ENCODE measurements at places on chromosomes 11 and 22.

DNA sequence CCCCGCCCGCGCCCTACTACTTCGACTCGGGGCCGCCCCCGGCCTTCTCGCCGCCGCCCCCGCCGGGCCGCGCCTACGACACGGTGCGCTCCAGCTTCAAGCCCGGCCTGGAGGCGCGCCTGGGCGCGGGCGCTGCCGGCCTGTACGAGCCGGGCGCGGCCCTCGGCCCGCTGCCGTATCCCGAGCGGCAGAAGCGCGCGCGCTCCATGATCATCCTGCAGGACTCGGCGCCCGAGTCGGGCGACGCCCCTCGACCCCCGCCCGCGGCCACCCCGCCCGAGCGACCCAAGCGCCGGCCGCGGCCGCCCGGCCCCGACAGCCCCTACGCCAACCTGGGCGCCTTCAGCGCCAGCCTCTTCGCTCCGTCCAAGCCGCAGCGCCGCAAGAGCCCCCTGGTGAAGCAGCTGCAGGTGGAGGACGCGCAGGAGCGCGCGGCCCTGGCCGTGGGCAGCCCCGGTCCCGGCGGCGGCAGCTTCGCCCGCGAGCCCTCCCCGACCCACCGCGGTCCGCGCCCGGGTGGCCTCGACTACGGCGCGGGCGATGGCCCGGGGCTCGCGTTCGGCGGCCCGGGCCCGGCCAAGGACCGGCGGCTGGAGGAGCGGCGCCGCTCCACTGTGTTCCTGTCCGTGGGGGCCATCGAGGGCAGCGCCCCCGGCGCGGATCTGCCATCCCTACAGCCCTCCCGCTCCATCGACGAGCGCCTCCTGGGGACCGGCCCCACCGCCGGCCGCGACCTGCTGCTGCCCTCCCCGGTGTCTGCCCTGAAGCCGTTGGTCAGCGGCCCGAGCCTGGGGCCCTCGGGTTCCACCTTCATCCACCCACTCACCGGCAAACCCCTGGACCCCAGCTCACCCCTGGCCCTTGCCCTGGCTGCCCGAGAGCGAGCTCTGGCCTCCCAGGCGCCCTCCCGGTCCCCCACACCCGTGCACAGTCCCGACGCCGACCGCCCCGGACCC lies 17.4 kb upstream of the ACR start:
- no peak for DNase-seq

DNA sequence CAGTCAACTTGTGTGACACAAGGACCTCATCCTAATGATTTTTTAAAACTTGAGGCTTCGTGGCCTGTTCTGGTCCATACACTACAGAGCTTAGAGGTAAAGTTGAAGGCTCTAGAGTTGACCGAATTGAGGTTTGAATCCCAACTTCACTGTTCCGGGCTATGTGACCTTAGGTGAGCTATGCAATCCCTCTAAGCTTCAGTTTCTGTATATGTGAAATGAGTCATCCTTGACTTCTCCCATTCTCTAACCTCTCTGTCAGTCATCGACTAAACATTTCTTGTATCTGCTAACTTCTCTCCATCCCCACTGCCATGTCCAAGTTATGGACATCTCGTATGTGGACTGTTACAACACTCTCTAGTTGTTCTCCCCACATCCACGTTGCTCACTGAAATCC lies 178.2 kb upstream of the TMEM45B start:
- peak; percentile 22 for DNase-seq

GRCh38 chr22:27757928-27758525 lies 43.5 kb downstream of the MN1 start:
- DNase-seq: no peak

DNA sequence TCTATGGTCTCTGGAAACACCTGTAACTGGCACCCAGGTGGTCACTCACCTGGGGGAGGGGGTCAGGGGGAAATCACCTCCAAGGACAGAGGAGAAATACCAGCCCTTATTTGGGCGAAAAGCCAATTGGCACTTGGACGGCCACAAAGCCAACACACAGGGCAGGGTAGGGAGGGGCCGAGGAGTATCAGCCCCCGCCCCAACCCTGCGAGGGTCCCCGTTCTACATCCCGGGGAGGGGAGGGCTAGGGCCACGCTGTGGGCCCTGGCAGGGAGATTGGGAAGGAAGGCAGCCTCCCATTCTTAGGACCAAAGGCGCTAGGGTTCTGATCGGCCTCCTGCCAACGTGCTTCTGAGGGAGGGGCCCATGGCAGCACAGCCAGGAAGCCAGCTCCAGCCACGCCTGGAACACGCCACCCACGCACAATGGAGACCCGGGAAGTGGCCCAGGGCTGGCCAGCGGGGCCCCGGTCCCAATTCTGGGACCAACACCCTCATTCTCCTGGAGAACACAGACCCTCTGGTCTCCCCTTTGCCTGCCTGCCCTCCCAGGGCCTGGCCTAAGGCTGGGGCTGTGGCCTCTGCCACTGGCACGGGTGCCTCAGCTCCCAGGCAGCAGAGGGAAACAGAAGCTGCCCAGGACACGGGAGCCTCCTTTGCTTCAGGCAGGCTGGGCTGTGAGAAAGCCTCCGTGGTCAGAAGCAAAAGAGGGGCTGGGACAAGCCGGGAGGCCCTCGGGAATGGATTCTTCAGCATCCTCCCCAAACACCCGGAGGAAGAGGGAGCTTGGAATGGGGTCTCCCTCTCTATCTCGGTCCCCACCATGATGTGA lies 7.4 kb downstream of the CBX6 start:
- DNase-seq: no peak

DNA sequence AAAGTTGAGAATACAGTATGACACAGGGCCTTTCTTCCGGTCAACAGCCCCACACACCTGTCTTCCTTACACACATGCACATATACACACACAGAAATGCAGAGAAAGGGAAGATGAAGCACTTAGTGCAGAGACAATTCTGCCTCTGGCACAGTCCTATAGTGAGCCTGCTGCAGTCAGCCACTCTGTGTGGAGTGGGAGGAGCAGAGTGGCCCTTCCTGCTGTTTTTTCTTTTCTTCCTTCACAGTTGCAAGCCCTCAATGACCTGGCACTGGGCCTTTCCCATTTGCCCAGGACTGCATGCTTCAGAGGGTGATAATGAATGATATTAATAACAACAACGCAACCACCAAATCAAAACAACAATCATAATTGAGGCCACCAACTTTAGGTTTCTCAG lies 527.0 kb upstream of the B3GAT1 start:
- DNase-seq: no peak

- DNase-seq: no peak
Observed at GRCh38 chr11:77067861-77068443, 1.2 kb downstream of the CAPN5 start.

DNA sequence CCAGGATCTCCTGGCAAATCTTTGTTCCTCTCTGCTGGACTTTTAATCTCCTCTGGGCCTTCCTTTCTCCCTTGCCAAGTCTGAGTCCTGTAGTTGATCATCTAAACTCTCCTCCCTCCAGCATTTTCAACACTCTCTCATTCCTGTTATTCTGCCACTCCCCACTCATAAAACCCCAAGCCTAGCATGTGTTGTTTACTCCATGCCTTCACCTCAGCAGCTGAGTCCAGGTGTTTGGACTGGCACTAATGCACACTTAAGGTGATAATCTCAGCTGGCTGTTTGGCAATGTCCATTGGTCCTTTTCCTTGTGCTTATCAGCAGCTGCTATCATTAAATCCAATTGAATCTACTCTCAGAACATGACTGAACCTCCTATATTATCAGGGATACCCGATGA lies 876.8 kb upstream of the TENM4 start:
- no peak for DNase-seq

DNA sequence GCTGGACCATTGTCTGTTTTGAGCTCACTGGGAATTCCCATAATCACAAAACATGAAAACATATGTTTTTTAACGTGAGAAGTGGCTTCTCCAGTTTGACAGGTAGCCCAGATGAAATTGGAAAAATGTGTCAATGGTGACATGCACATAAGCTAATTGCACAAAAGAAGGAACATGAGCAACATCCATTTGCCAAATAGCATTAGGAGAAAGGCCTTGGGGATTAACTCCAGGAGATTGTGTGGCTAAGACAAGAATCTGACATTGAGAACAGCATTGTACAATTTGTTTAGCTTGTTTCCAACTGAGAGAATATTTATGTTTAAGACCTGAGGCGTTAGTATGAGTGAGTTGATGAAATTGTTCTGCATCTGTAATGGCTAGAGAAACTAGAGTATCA lies 147.0 kb upstream of the API5 start:
- no peak for DNase-seq

DNA sequence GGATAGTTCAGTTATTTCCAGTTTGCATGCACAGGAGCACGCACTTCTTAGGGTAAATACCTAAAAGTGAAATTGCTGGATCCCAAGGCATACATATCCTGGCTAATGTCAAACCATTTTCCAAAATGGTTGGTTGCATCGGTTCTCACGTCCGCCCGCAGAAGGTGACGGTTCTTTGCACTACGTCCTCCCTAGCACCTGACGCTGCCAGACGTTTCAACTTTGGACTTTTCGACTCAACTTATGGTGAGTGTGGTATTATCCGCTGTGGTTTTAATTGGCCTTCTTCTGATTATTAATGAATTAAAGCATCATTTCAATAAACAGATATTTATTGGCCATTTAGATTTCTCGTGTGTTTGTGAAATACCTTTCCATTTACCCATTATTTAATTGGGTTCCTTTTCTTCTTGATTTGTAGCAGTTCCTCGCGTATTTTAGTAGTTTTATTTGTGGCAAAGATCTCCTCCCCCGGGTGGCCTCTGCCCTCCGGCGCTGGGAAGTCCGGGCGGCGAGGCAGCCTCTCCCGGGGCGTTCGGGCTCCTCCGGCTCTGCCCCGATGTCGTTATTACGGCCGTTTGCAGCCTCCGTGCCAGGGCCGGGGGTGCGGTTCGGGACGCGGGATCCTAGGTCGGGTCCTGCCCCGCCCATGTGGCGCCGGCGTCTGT lies at the start of gene JHY:
TSS of gene JHY (plus strand) at position 571 of the 668 bp plus-strand sequence. CDS start 3,091 bp downstream, outside the sequence.
- peak; percentile 20 for DNase-seq

DNA sequence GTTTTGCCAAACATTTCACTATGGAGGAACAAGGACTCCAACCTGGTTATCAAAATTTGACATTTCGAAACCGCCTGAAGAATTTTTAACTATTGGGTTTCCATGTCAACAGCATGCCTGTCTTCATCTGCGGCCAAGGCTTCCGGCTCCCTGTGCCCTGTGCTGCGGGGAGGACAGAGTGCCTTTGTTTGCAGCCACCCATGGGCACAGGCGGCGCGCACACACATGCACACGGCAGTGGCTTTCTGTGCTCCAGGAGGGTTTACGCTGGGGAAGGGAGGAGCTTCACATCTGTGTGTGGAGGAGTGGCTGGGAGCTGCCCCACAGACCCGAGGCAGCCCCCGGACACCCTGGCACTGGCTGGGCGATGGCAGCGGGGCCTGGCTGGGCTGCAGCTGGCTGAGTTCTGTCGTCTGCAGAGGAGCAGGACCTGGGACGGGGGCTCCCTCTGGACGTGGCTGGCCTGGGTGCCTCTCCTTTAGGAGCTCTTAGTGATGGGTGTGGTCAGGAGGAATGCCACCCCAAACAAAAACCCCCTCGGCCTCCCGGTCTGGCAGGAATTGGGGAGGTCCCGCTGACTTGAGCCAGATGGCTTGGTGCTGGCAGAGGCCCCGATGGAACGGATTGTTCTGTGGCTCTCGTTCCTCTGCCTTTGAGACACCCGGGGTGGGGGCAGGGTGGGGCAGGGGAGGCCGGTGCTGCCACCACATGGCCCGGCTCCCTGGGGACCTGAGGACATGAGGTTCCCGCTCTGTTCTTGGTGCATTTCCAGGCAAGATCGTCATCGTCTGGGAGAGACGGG lies 1290.9 kb downstream of the BRD1 start:
- no peak for DNase-seq

DNA sequence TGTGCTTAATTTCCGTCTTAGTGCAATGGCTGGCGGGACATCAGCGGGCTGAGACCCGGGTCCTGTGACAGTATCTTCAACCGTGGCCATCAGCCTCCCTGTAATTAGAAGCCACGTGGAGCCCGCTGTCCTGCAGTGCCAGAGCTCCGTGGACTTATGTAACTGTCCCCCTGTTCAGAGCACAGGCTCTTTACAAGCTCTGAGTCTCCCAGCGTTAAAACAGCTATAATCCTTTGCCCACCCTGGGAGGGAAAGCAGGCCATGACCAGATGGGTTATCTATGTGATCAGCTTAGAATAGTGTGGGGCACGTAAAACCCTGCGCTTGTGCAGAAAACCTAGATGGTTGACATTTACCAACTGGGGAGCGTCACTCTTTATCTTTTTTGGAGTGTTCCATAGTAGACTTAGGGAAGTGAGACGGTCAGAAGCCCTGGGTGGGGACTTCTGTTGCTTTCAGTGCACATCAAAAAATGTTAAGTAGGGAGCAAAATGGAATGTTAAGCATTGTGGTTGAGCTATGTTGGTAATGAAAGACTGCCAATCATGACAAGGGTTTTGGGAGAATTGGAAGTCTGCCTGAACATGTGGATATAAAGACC lies 103.5 kb upstream of the CADM1 start:
- DNase-seq: no peak

DNA sequence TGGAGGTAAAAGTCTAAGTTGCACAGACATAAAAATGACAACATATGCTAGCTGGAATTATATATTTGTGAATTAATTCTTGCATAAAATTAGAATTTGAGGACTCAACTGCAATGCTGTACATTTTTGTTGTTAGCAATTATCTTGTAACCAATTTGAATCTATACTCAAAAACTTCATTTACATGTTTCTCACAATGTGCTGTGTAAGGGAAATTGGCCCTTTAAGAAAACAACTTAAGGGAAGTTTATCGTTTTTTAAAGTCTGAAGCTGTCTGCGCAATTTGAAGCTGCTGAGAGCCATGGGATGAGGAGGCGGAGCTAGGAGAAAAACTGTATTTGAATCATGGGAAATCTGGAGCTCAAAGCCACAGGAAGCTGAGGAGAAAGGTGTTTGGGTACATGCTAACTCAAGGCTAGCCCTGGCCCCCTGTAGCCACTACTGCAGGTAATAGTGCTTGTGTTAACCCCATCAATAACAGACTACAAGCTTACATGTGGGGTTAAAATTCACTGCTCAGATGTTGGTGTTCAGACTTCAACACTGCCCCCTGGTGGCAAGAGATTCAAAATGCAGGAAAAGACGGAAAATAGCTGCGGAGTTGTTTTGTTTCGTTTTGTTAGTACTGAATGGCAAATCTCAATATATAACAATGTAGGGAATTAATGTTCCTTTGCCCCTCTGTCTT lies 126.1 kb downstream of the BRD1 start:
- no peak for DNase-seq

- DNase-seq: peak; percentile 86
Observed at GRCh38 chr11:35082321-35083180, 56.4 kb upstream of the CD44 start.

DNA sequence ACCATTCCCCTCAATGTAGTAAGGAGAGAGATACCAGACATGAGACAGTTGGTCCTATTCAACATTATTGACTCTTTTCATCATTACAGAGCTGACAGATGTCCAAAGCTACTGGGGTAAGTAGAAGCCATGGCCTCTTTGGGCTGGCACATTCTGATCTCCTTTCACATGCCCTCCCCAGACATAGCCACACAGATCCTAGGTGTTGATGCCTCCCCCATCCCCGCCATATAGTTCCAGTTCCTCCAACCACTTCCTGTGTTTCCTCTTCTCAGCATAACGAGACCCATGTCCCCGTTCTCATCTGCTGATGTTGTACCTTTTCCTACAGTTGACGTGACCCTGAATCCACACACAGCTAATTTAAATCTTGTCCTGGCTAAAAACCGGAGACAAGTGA lies 14.0 kb downstream of the TRIM6 start:
- DNase-seq: no peak

- peak; percentile 91 for DNase-seq
Observed at GRCh38 chr11:77073328-77074001, 6.7 kb downstream of the CAPN5 start.
